Cortex of kidney (tissue), 1 donor: ENCODE measurements at places on chromosomes 4 and X.

- no peak for DNase-seq
Measured at GRCh38 chr4:76802236-76803021, 95.5 kb downstream of the SOWAHB start.

DNA sequence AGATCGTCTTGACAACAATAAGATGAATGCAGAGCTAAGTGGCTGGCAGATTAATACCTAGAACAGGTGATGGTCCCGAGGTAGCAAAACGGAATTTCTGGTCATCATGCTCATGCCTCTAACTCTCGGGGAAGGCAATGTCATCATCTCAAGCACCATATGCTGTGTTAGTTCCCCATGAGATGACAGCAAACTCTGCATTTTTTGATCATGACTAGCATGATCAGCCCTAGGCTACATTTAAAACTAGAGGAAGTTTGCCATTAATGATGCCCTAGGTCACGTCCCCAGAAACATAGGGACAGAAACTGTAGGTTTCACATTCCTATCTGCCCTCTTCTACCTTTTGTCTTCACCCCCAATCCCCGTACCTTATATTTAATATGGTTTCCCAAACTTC lies 11.6 kb downstream of the LPAR4 start:
- no peak for DNase-seq

DNA sequence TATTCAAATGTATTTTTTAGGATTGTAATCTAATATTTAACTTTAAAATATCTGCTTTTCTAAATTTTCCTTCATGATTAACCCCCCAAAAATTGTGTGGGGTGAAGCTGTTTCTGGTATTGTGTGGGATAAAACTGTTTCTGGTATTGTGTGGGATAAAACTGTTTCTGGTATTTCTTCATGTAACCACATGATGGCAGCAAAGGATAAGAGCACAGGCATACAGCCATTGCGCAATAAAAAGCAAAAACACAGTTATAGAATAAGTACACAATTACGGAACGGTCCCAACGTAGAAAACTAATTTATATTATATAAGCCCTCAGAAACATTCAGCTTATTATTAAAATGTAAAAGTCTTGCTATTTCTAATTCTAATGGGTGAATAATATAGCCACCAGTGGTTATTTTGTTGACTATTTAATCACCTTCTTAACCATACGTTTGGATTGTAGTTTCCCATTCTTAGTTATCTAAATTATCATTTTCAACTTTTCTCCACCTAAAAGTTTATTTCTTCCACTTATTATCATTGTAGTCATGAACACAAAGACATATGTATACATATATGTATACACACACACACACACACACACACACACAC lies 333.9 kb upstream of the FSTL5 start:
- DNase-seq: no peak

- DNase-seq: no peak
Measured at GRCh38 chr4:66266035-66266434, 595.7 kb upstream of the EPHA5 start.

DNA sequence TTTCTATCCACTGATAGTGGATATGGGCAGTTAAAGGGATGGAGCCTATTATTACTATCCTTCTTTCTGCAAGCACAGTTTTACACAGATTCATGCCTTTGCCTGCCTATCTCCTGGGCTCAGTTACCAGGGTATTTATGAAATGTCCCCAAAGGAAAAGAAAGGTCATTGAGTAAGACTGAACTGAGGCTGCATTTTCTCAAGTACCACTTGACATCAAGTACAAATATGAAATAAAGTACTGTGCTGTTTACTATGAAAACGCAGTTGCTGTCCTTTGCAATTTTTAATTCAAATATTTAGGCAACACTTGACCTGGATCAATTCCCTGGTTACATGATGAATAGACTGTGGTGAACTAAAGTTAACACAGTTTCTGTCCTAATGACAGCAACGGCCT lies 23.5 kb upstream of the SPANXN4 start:
- DNase-seq: no peak

GRCh38 chr4:85514783-85515182 lies 39.8 kb downstream of the ARHGAP24 start:
- DNase-seq: no peak

- no peak for DNase-seq
Measured at GRCh38 chr4:42083816-42084215, 68.6 kb downstream of the BEND4 start.

- DNase-seq: no peak
Measured at GRCh38 chr4:3765271-3766035, 732 bp upstream of the ADRA2C start.

DNA sequence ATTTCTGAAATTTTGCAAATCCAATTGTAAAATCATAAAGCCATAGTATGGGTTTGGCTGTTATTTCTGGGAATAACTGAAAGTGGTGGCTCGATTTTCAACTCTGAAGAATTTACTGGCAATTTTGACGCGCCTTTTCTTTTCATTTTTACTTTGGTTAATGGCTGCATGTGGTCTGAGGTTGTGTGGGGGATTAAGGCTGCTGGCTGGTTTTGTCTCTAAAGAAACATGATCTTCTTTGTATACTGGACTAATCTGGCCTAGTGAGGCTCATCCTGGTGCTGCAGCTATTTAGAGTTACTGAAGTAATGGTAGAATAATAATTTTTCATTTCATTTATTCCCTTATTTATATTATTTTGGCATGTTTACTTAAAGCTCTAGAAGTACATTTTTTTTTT lies 164.0 kb downstream of the RNF150 start:
- no peak for DNase-seq

DNA sequence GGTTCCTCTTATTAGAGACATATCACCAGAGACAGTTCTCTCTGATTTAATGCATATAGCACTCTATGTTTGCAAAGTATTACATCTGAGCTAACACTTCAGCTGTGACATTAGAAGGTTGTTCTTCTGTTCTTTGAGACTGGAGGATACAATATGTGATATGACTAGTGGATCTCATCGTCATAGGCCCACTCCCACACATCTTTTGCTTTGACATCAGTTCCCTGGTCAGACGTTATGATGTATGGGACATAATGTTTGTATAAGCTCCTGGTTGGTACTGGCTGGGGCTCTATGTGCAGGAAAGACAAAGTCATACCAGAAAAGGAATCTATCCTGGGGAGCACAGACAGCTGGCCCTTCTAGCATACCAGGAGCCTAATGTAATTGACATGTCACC lies 57.7 kb upstream of the MAML3 start:
- DNase-seq: no peak

DNA sequence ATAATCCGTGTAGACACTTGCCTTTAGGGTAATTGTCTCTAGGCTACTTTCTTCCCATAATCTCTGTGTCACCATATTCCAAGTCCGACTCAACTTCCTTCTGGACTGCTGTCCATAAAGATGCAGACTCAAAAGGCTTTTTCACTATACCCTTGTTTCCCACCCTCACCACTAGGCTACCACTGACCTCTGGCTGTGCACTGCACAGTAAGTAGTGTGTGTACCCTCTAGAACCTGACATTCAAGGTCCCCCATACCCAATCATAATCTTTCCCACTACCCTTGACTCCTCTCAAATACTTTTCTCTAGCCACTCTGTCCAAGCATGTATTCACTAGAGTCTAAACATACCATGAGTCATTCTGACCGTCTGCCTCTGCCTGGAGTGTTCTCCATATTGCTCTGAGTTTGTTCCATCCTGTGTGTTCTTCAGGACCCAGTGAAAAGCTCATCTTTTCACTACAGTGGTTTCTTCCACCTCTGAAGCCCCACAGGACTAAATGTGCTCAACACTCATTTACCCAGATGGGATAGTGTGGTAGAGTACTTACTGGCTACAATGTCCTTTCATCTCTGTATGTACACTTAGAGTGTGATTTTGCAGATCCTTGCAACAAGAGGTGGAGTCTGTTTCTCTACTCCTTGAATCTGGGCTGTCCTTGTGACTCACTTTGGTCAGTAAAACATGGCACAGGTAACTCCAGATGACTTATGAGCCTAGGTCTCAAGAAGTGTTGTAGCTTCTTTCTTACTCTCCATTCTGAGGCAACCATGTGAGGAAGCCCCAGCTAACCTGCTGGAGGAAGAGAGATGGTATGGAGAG lies 17.4 kb downstream of the JADE3 start:
- DNase-seq: no peak

GRCh38 chrX:115503099-115503498 lies 57.9 kb upstream of the PLS3 start:
- DNase-seq: no peak

- DNase-seq: no peak
Measured at GRCh38 chr4:173160871-173161270, 7.7 kb upstream of the GALNT7 start.

GRCh38 chrX:156000361-156000926 lies 2.9 kb downstream of the IL9R start:
- no peak for DNase-seq

GRCh38 chrX:12958059-12958458 lies 16.9 kb upstream of the TMSB4X start:
- DNase-seq: no peak

- no peak for DNase-seq
Measured at GRCh38 chrX:95762716-95763115, 921.9 kb upstream of the DIAPH2 start.

- DNase-seq: no peak
Measured at GRCh38 chr4:128323401-128323800, 35.8 kb upstream of the PGRMC2 start.

DNA sequence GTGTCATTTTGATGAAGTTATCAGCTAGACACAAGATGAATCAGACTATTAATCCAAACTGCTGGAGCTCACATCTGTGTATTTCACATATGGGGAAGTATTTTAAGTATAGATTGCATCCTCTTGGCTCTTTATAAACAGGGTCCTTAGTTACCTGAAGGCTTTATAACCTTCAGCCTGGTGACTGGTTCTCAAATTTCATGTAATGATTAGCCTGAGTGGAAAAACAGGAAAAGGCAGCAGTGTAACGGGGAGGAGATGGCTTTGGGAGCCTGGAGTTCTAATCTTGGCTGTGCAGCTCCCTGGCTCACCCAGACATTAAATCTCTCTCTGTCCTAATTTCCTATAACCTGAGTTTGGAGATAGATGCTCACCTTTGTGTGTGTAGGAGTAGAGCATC lies 103.8 kb upstream of the HPF1 start:
- no peak for DNase-seq

DNA sequence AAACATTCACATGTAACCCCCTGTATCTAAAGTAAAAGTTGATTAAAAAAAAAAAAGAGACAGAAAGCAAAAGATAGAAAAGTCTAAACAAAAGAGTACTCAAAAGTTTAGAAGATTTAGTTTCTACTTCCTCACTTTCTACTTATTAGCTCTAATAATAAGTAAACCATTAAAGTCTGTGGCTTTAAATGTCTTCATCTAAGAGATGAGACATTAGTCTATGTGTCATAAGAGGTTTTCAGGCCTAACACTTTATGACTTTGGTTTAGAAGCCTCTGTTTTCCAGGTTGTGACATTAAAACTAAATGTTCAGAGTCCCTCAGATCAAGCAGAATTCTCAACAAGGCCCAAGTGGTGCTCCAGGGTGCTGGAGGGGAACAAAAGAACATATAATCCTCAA lies 42.2 kb upstream of the GUCY1A1 start:
- DNase-seq: no peak

DNA sequence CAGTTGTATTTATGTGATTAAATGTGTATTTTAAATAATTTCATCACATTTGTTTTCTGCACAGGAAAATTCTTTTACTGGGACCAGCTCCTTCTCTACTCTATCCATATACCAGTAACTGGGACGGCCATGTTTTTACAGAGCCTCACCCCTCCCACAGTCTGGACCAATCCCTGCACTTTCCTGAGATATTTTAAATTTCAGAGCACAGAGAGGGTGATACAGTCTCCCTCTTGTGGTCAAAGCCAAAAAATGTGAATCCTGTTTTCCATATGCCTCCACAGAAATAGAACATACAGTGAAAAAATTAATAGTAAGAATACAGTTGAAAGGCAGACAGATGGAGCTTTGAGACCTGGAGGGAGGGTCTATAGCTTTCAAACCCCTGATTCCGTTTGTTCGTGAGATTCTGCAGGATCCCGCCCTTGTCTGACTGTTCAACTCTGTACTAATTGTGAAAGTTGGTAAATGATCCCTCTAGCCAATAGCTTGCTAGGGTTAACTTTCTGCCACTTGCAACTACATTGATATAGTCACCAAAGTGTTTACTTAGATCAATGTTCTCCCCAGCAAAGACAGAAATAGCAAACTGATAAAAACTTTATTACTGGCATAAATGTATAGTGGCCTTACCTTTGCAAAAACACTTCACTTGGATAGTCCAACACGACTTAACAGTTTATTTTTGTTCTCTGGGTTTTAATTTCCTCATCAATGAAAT lies 172.2 kb downstream of the PPARGC1A start:
- no peak for DNase-seq

- DNase-seq: no peak
Measured at GRCh38 chrX:43975796-43976195, 2.6 kb upstream of the NDP start.

DNA sequence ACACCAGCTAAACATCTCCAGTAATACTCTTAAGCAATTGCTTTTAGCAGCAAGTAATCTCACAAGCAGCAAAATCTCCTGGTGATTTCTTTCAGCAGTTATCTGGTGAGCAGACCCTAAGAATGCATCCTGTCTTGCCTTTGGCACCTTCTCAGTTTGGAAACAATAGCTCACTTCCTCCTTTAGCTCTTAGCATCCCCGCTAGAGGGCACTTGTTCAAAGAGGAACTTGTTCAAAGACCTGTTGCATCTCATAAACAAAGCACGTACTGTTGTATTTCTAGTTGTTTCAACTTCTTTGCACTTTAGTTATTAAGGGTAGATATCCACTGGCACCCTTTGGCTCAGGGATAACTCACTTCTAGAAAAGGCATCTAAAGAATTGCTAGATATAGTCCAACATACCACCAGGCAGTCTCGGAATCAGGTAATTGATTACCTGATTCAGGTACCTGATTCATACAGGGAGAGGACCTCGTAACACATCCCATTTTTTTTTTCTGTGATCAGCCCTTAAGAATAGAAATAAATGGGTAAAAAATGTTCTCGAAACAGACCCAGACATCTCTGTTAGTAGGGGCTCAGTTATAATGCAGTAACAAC lies 81.9 kb upstream of the QRFPR start:
- DNase-seq: no peak

- DNase-seq: no peak
Measured at GRCh38 chr4:132333724-132334047, 815.4 kb upstream of the PCDH10 start.
